ENCODE measurements at places on chromosomes 5 and 9. TPM values are rescaled to one million over a fixed set of nuclear protein-coding genes. Genes with fewer than 3 reads are reported as not detected.

- no peak for DNase-seq
Measured at GRCh38 chr9:19975499-19975898, 186.7 kb upstream of the SLC24A2 start.

- no peak for DNase-seq
Measured at GRCh38 chr5:149938279-149938678, 6.3 kb downstream of the PDE6A start.

- peak; percentile 23 for DNase-seq
Measured at GRCh38 chr5:78927657-78928282, 57.3 kb downstream of the ARSB start.

DNA sequence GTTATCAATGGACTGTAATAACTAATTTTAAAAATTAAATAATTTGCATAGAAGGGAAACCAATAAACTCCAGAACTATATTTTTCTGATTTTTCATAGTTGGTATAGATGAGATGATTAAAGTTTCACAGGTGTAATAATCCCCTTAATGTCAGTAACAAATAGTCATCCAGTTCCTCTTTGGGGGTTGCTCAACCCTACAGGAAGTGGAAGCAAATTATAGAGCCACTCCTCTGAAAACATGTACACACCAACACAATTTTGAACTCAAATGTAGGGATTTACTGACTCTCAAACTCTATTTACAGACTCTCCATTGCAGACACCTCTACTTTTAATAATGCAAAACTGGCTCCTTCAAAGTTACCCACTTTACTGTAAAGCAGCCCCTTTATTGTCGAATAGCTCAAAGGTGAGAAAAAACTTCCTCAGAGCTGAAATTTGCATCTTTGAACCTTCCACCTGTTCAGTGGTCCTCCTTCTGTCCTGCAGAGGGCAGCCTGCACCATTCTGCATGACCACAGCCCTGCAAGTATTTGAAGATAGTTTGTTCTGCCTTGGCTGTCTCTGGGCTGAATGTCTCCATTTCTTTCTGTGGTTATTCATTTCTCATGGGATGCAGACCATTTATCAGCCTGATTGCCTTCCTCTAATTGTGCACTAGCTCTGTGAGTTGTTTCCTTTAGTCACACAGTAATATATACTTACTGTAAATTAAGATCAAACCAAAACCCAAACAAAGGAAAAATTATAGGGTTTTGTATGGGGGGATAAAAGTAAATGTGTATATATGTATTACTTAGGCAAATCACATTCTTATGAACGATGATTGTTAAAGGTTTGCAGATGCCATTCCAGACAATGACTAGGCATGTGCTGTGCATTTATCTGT, 383.2 kb upstream of the SGCD start:
- peak; percentile 59 for DNase-seq

DNA sequence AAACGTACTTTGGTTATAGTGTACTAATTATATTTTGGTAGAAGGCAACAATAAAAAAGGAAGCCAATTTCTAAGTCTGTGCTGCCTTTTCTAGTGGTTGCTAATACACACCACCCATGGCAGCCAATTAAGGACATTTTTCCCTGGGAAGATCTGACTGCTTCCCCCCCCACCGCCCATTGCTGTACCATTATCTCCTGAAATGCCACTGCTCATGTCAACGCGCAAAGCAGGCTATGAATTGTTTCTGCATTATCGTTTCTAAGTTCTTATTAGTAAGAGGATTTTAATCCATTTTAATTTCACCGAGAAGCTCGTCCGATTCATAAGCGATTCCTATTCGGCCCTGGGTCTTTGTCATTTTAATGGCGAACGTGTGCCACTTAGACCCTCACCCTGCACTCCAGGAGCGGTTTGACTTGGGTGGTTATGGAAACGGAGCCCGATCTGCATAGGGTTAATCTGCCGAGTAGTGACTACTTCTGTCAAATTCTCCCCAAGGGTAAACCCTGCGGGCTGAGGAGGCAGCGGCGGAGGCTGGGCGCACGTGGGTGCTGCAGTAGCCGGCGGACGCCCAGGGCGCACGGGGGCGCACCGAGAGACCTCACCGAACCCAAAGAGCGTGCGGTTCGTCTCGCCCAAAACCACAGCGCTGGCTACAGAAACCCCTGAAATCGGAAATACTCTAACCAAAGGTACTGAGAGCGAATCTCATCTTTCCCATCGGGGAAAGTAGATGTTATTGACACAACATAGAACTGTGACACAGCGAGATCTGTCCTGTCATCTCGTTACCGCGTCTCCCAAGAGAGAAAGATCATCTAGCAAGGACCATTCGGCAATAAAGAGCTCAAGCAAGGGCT, 55.8 kb upstream of the SHC3 start:
- no peak for DNase-seq

- DNase-seq, result no peak
Measured at GRCh38 chr5:120988941-120989340, 524.8 kb downstream of the PRR16 start.

Gene ETF1
- polyA plus RNA-seq, result 57.6 TPM

Gene CPEB4
- 55.0 TPM for polyA plus RNA-seq

DNA sequence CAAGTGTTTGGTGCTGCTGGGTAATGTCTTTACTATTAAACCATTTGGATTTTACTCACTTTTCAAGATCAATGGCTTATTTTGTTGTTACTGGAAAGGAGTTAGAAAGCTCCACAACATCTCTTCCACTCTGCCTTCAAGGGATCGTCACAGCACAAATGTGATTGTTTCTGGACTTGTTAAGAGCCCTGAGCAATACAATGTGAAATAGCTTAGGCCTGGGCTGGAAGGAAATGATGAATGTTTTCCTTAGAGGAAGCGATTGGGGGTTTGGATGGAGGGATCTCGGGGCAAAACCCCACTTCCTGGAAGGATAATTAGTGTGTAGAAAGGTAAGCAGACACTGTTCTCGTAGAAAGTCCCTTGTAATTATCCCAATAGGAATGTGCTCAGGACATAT, 59.3 kb upstream of the MYO10 start:
- no peak for DNase-seq

- DNase-seq, result peak; percentile 76
Measured at GRCh38 chr9:121992571-121993212, 100.4 kb downstream of the TTLL11 start.

Gene HAVCR2
- polyA plus RNA-seq, result 2.3 TPM

Gene KLF4
- 122 TPM for polyA plus RNA-seq

All from small intestine (tissue), 16 donors.